Activated T-cell treated with anti-CD3 and anti-CD28 coated beads, Interleukin-2, amount 50 U/mL, for 24 hours (primary cell): ENCODE measurements at places on chromosomes 7 and 10.

GRCh38 chr7:2168615-2169311 is 64.0 kb downstream of the MAD1L1 start:
- H3K36me3 ChIP-seq, result peaks cover 58% of the 10 kb centered on the region
- peaks cover 4% of the 10 kb centered on the region for H3K4me1 ChIP-seq

DNA sequence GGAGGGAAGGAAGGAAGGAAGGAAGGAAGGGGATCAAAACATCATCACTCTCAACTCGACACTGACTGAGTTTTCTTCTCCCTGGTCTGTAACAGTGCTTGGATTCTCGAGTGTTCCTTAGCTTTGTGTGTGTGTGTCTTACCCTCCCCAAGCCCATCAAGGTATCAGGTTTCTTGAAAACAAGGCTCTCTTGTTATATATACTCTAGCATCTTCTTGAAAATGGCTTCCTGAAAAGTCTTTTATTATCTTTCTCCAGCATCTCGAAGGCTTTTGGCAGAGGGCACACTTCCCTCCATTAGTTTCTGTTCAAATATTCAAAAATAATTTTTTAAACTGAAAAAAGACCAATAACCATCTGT is 13.4 kb downstream of the SERPINE1 start:
- H3K27me3 ChIP-seq, result peaks cover 13% of the 10 kb centered on the region
- no peaks in the 10 kb centered on the region for H3K36me3 ChIP-seq
- H3K4me1 ChIP-seq, result peaks cover 56% of the 10 kb centered on the region
- H3K4me3 ChIP-seq, result no peak overlapping the region

DNA sequence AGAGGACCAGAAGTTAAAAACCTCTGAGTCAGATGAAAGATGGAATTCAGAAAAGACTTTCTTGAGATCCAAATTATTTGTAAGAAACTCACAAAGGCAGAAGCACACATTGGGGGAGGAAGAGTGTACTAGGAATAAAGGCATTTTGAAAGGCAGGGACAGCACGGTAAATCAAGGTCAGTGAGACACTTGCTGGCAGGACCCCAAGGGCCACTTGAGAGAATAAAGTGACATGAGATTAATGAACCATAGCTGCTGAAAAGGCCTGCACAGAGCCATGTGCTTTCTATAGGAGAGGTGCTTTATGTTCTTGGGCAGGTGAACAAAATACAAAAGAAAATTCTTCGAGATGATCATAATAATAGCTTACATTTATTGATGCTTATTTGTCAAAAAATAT is 929.9 kb upstream of the MBL2 start:
- DNase-seq, result no peak
- no peaks in the 10 kb centered on the region for H3K27me3 ChIP-seq
- no peaks in the 10 kb centered on the region for H3K36me3 ChIP-seq
- H3K27ac ChIP-seq, result no peak overlapping the region
- no peaks in the 10 kb centered on the region for H3K4me1 ChIP-seq
- no peak overlapping the region for H3K4me3 ChIP-seq

DNA sequence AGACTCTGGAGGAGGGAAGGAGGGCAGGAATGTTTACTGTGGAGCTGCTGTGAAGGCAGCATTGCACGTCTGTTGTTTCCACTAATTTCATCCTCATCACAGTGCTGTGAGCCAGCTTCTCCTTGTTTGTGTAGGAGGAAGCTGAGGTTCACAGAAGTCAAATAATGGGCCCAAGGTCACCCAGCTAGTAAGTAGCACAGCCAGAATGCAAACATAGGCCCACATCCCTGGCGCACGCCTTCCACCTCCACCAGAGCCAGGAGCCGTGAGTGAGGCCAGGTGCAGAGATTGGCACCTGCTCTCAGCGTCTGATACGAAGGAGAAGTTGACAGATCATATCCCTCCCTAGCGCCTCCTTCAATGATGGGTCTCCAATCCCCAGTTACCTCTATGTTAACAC is 93.6 kb downstream of the HTR5A start:
- no peak for DNase-seq
- H3K27ac ChIP-seq, result no peak overlapping the region
- H3K4me3 ChIP-seq, result no peak overlapping the region
- H3K4me1 ChIP-seq, result no peaks in the 10 kb centered on the region
- no peaks in the 10 kb centered on the region for H3K36me3 ChIP-seq

DNA sequence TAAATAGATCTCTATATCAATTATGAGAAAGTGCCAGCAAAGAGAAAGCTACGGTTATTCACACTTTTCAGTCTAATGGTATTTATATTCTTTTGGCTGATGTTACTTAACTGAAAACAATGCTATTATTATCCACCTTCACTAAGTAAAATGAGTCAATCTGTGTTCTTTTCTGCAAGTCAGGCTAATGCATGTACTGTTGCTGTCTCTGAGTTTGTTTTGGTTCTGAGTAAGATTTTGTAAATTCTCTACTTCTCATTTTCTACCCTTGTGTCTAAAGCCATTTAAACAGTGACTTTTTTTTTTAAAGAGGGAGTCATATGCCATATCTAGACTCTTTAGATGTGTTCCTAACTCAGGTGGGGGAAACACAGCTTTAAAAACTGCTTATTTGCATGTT is 7.5 kb downstream of the VWC2 start:
- H3K4me3 ChIP-seq, result no peak overlapping the region
- H3K27me3 ChIP-seq, result peaks cover 34% of the 10 kb centered on the region
- no peak overlapping the region for H3K27ac ChIP-seq

- H3K36me3 ChIP-seq, result no peaks in the 10 kb centered on the region
- no peak for DNase-seq
Observed at GRCh38 chr7:23544913-23545354, 13.2 kb upstream of the TRA2A start.

DNA sequence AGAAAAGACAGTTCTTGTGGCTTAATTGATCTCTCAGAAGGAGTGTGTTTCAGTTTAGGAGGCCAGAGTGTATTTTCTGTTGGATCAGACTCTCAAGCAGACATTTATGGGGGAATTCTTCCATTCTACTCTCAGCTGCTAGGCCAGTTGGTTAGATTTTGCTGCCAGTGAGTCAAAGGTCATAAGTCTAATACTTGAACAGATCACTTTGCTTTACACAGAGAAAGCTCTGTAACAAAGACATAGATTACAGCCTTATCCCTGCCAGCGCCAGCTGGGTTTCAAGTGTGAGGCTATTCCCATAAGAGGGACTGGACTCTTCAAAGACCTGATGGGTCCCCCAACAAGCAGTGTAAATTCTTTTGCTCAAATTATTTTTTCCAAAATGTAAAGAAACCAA is 145.6 kb upstream of the SEMA3C start:
- H3K27me3 ChIP-seq, result no peaks in the 10 kb centered on the region
- no peak for DNase-seq
- no peak overlapping the region for H3K4me3 ChIP-seq
- H3K36me3 ChIP-seq, result no peaks in the 10 kb centered on the region
- H3K27ac ChIP-seq, result no peak overlapping the region

GRCh38 chr7:26397332-26397731 is 105.7 kb downstream of the SNX10 start:
- no peak overlapping the region for H3K27ac ChIP-seq
- H3K36me3 ChIP-seq, result no peaks in the 10 kb centered on the region
- H3K27me3 ChIP-seq, result peaks cover 66% of the 10 kb centered on the region
- H3K4me1 ChIP-seq, result peaks cover 17% of the 10 kb centered on the region
- DNase-seq, result no peak

DNA sequence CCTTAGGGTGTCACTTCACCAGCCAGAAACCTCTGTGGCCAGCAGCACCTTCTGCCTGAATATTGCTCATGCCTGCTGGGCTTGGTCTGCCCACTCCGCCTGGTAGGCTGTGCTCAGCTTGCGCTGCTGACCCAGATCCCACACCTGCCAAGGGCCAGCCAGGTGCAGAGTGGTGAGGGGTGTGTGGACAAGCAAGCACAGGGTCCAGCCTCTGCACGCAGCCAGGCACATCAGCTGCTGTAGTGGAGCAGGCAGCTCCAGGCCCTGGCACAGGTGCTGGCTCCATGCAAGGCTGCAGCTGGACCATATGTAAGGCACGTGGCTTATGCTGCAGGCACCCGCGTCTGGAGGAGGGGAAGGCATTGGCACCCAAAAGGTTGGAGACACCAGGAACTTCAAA is 567.4 kb downstream of the INHBA start:
- H3K27me3 ChIP-seq, result no peaks in the 10 kb centered on the region
- no peaks in the 10 kb centered on the region for H3K4me1 ChIP-seq
- no peak for DNase-seq
- H3K36me3 ChIP-seq, result no peaks in the 10 kb centered on the region
- no peak overlapping the region for H3K27ac ChIP-seq
- no peak overlapping the region for H3K4me3 ChIP-seq

DNA sequence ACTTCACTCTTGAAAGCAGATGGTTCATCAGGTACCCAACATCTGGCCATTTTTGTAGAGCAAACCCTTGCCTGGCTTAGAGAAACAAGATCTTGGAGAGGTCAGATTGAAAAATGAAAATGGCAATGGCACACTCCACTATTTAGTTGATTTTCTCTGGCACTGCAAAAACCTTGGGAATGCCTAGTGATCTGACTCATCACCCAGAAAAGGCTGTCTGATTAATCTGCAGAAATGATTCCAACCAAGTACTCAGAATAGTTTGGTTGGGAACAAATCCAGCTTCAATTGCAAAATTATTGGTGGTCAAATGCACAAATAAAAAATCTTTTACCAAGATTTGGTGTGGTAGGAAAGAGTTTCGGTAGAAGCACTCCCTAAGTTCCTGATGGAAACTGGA is 351.2 kb downstream of the PHTF2 start:
- no peak for DNase-seq
- H3K4me1 ChIP-seq, result no peaks in the 10 kb centered on the region
- no peak overlapping the region for H3K27ac ChIP-seq
- H3K36me3 ChIP-seq, result no peaks in the 10 kb centered on the region
- peaks cover 3% of the 10 kb centered on the region for H3K27me3 ChIP-seq

- no peaks in the 10 kb centered on the region for H3K36me3 ChIP-seq
- H3K4me3 ChIP-seq, result no peak overlapping the region
- no peak for DNase-seq
- no peak overlapping the region for H3K27ac ChIP-seq
- no peaks in the 10 kb centered on the region for H3K4me1 ChIP-seq
- H3K27me3 ChIP-seq, result no peaks in the 10 kb centered on the region
Observed at GRCh38 chr7:24432677-24433076, 140.6 kb upstream of the PALS2 start.

DNA sequence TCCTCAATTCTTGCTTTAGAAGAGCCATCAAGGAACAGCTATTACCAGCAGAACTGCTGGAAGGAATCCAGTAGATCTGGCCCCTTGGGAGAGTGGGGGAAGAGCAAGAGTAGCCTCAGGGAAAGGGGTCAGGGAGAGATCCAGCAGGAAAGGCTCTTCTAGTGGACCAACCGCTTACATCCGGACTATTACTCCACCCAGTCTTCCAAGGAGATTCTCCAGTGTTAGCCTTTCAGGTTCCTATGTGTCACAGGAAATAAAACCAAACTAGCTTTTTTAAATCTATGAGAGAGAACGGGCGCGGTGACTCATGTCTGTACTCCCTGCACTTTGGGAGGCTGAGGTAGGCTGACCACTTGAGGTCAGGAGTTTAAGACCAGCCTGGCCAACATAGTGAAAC is 34.3 kb downstream of the TET1 start:
- no peak for DNase-seq
- H3K27ac ChIP-seq, result no peak overlapping the region
- no peak overlapping the region for H3K4me3 ChIP-seq
- no peaks in the 10 kb centered on the region for H3K36me3 ChIP-seq
- no peaks in the 10 kb centered on the region for H3K4me1 ChIP-seq
- H3K27me3 ChIP-seq, result no peaks in the 10 kb centered on the region

GRCh38 chr7:74134117-74134620 is 40.0 kb upstream of the EIF4H start:
- peaks cover 3% of the 10 kb centered on the region for H3K4me1 ChIP-seq
- H3K4me3 ChIP-seq, result no peak overlapping the region
- no peak for DNase-seq
- no peaks in the 10 kb centered on the region for H3K36me3 ChIP-seq
- H3K27me3 ChIP-seq, result no peaks in the 10 kb centered on the region

DNA sequence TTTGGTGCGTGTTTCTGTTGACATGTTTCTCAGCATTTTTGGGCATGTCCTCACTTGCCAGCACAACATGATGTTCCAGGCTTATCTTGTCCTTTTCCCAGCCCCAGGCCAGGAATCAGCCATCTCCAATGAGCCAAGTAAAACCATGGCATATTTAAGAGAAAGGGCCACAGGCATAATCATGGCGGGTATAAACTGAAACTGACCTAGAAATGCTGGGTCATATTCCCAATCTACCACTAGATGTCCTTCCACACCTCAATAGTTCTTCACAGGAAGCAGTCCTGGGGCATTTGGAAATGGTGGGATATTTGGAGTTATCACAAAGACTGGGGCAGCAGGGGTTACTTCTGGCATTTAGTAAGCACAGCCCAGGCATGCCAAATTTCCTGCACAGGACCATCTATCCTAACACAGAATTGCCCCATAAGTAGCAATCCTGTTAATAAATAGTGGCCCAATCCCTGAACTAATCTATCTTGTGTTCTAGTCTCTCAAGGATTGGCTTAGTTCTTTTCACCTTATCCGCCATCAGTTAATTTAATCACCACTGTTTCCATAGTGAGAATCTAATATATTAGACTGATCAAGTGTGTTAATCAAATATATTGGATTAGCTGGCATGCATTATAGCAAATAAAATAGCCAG is 101.6 kb downstream of the NPSR1 start:
- no peak overlapping the region for H3K4me3 ChIP-seq
- no peaks in the 10 kb centered on the region for H3K36me3 ChIP-seq
- no peaks in the 10 kb centered on the region for H3K4me1 ChIP-seq
- no peak for DNase-seq

DNA sequence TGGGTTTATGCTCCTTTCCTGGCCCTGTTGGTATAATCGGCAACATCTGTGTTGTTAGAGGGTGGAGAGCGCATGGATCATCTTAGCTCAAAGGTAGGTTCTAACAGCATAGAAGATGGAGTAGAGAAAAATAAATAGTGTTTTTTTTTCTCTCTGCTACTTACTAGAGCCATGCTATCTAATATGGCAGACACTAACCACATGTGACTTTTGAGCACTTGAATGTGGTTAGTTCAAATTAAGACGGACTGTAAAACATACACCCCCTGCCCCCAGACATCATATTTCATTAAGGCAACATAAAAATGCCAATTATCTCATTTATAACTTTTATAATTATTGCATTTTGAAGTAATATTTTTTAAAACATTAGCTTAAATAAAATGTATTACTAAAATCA is 525.1 kb downstream of the KIF20B start:
- H3K4me3 ChIP-seq, result no peak overlapping the region
- H3K36me3 ChIP-seq, result no peaks in the 10 kb centered on the region
- DNase-seq, result no peak
- peaks cover 35% of the 10 kb centered on the region for H3K27me3 ChIP-seq
- H3K27ac ChIP-seq, result no peak overlapping the region
- peaks cover 19% of the 10 kb centered on the region for H3K4me1 ChIP-seq

DNA sequence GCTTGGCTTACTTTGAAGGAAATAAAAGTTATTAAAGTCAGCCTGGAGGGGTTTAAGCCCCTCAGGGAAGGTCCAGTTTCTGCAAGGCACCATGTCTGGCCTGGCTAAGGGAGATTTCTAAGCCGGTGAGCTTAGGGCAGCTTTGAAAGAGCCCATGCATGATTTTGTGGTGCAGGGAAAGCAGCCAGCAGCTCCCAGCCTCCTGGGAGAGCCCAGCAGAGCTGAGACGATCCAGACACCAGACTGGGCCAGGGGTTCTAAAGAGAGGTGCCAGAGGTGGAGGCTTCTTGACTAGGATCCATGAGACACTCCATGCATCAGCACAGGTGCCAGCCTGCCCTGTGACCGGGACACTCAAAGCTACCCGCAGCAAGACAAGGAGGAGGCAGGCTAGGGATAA is 59.6 kb upstream of the MKX start:
- no peaks in the 10 kb centered on the region for H3K4me1 ChIP-seq
- H3K36me3 ChIP-seq, result no peaks in the 10 kb centered on the region
- H3K27ac ChIP-seq, result no peak overlapping the region
- no peak overlapping the region for H3K4me3 ChIP-seq
- H3K27me3 ChIP-seq, result peaks cover 30% of the 10 kb centered on the region
- DNase-seq, result no peak
